Stimulated activated CD4-positive, alpha-beta T cell treated with anti-CD3 and anti-CD28 coated beads, Interleukin-1b, Interleukin-23, amount 100 ng/mL, for 1 hour (primary cell): ENCODE measurements at places on chromosomes 2 and 18.

GRCh38 chr2:179843541-179843940, 17.9 kb downstream of the ZNF385B start:
- no peak for DNase-seq

DNA sequence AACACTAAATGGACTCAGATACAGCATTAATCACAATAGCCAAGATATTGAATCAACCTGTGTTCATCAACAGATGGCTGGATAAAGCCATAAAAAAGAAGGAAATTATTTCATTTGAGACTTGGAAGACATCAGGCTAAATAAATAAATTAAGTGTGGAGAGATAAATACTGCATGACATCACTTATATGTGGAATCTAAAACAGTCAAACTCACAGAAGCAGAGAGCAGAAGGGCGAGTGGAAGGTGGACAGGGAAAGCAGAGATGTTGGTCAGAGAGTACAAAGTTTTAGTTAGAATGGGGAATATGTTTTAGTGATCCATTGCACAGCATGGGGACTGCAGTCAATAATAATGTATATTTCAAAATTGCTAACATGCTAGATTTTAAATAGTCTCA, 207.2 kb downstream of the VAPA start:
- no peak for DNase-seq

DNA sequence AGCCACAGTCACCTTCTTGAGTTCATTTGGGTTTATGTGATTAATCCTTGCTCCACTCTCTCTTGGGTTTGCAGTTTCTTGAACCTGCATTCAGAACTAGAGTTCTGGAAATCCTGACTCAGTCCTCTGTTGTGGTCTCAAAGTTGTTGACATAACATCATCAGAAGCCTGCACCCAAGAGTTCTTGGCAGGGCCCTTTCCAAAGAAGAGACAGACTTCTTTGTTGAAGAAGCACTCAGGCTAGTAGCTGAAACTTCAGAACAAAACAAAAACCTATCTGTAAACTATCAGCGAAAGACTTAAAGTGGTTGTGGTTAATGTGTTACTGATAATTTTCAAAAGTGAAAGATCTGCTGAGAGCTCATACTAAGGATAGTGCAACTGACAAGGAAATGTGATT, 120.8 kb downstream of the FAM168B start:
- DNase-seq = no peak

DNA sequence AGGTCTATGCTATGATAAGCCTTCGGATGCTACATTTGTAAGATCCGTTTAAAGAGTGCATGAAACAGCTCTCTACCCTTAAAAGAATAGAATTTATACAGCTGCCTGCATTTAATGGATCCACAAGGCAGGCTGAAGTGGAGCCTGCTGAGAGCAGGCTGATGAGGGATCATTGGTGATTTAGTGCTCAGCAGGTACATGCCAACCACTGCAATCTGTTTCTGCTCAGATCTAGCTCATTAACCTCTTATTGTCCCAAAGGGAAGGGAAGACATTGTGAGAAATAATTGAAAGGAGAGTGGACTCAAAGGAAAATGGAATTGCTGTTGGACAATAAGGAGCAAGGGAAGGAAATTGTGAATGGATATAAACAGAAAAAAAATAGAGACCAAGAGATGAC, 822.6 kb downstream of the TRIB2 start:
- no peak for DNase-seq

DNA sequence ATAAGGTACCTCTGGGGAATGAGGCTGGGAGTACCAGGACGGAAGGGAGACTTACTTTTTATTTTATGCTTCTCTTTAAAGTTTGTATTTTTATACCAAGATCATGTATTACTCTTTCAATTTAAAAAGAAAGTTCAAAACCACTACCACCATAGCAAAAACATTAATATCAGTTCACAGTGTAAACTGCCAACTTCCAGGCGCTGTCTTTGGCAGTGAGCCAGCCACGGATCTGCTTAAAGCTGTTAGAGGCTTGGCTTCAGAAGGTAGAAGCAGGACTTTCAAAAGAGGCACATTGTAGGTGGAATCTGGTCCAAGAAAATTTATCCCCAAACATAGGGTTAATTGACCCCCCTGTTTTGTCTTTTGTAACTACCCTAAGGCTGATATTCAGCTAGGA, 74.8 kb downstream of the B3GNT2 start:
- DNase-seq = no peak

GRCh38 chr2:105852066-105852465, 107.4 kb downstream of the NCK2 start:
- DNase-seq = no peak

DNA sequence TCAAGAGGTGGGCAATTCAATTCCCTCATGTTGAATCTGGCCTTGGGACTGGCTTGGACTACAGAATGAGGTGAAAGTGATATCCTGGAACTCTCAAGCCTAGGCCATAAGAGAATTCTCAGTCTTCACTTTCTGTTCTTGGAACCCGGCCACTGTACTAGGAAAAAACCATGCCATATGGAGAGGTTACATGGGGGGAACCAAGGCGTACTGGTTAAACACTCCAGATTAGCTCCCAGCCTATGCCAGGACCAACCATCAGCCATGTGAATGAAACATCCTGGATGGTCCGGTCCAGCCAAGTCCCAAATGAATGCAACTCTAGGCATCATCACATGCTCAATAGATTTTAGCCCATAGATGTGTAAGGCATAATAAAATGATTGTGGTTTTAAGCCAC, 56.4 kb downstream of the ZNF385B start:
- DNase-seq = no peak

- DNase-seq = no peak
Observed at GRCh38 chr2:30708491-30709290, 98.6 kb downstream of the CAPN13 start.

DNA sequence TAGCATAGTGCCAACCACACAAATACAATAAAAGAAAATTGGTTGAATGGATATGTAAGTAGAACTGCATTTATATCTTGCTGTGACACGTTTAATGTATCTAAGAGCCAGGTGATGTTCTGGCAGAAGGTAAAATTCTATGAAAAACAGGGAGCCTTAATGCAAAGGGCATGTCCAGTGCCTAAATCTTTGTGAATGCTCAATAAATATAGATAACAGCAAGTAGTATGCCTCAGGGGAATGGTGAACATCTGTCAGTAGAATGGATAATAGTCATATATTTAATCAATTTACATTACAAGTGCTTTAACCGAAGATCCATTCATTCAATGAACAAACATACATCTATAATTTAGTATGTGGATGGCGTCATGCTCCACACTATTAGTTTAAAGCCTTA, 43.7 kb upstream of the NYAP2 start:
- no peak for DNase-seq

- no peak for DNase-seq
Observed at GRCh38 chr2:189097934-189098333, 81.6 kb downstream of the COL5A2 start.

DNA sequence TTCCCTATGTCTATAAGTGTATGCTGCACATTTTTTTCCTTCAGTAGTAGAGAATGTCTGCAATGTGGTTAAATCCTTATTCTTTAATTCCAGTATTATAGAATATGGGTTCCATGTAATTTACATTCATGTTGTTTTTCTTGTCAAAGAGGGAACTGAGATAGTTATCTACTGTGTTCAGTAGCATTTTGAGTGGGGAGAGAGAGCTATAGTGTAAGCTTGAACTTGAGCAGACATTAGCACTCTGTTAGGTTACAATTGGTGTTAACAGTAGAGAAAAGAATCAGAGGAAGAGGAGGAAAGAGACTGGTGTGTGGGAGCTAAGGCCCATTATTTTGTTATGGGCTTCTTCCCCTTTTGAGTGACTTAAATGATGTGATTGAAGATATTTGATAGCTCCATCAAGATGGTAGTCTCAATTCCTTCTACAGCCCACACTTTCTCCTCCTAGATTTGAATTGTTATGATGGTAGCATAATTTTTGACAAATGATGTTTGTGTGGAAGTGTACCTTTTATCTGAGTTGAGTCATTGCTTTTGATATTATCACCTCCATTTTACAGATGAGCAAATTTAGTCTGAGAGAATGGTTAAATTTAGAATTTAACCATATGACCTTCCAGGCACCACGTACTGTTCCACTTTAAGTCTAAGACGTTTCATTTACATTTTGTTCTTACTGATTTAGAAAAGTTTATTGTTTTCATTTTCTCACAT, 71.3 kb downstream of the FMNL2 start:
- no peak for DNase-seq

GRCh38 chr2:12212841-12213597, 466.6 kb downstream of the LPIN1 start:
- DNase-seq = no peak

DNA sequence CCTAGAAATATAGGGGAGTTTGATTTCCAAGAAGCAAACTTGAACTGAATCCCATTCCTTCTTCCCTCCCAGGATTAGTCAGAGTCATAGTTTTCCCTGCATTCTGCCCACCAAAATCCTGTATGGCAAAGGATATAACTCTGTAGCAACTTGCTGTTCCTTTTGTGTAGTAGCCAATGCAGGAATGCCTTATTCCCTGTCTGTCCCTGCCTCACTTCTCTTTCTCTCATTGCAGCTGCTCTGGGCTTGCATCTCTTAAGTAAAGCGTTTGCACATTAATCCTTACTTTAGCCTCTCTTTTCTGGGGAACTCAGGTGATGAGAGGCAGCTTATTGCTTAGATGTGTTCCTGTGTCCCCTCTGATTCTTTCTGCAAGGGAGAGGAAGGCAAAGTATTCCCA, 333.1 kb upstream of the VWC2L start:
- no peak for DNase-seq

GRCh38 chr2:233672886-233673285, 1.2 kb downstream of the UGT1A9 start:
- DNase-seq = no peak

- no peak for DNase-seq
Observed at GRCh38 chr2:151175864-151176263, 85.8 kb downstream of the RBM43 start.

GRCh38 chr2:216448829-216449228, 36.5 kb downstream of the SMARCAL1 start:
- DNase-seq = no peak

GRCh38 chr2:148930046-148930775, 55.2 kb downstream of the KIF5C start:
- DNase-seq = no peak

GRCh38 chr18:78757014-78757413, 222.6 kb upstream of the SALL3 start:
- no peak for DNase-seq

- no peak for DNase-seq
Observed at GRCh38 chr2:215880970-215881369, 132.4 kb downstream of the MREG start.

GRCh38 chr2:110881908-110882307, 149.5 kb downstream of the ACOXL start:
- DNase-seq = no peak

- no peak for DNase-seq
Observed at GRCh38 chr2:5740053-5740452, 47.9 kb downstream of the SOX11 start.

GRCh38 chr2:31255911-31256571, 22.1 kb downstream of the EHD3 start:
- DNase-seq = no peak

- no peak for DNase-seq
Observed at GRCh38 chr2:101909760-101910159, 82.0 kb upstream of the IL1R2 start.

DNA sequence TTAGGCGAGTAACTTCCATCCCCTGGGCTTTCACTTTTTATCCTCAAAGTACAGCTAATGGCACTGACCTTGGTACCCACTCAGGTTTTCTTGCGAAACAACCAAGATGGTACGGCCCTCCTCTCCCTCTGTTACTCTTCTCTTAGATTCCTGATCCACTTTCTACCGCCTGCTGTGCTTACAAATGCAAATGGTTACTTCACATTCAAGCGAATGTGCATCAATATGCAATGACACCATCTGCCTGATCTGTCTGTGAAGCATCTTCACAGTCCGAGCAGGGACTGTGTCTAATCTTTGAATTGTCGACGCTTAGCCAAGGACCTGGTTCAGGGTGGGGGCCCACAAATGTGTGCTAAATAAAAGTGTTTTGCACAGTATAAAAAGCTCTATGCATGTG, 112.2 kb downstream of the TRIB2 start:
- DNase-seq = no peak
